ENCODE measurements at places on chromosomes 12 and 14.

- DNase-seq = no peak
These were observed 2.9 kb downstream of the ABHD12B start for GRCh38 chr14:50874757-50875156.

DNA sequence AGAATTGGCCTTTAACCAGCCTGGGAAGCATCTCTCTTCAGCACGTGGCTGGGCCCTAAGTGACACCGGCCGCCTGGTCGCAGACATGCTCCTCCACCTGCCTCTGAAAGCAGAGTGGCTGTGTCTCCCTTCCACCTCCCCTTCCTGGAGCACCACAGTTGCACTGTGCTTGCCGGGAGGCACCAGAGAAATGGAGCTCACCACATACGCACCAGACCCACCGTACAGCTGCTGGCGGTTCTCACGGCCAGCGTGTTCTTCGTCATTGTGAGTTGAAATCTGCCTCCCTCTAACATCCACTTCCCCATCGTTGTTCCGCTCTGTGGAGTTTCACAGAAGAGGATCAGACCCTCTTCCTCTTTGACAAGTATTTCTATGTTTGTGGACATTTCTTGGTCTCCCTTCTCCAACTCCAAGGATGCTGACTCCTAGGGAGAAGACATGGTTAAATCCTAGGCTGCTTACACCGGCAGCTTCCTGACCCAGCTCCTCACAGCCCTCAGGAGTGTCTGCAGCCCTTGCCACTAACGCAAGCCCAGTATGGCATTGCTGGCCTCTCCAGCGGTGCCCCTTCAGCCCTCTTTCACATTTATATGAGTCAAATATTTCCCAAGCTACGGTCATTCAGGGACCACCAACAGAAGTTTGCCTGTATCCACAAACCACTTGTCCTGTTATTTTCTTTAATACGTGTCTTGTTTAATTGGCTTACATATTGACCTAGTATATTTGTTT is 11.5 kb upstream of the KRT5 start:
- DNase-seq = no peak

DNA sequence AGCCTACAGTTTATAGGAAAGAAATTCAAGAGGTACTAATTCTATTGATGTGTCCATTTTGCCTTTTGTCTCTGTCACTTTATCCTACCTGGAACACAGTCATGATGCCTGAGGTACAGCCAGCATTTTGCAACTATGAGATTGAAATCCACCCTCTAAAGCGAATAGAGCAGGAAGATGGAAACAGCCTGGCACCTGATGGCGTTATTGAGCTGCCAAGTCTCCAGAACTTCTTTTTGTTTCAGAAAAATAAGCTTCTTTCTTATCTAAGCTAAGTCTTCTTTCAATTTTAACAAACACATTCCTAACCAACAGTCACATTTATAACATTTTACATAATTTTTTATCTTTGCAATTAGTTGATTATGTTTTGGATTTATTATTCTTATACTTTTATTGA is 182.1 kb downstream of the PAWR start:
- no peak for DNase-seq

- DNase-seq = no peak
These were observed 2.8 kb downstream of the PSMB11 start for GRCh38 chr14:23044840-23045239.

DNA sequence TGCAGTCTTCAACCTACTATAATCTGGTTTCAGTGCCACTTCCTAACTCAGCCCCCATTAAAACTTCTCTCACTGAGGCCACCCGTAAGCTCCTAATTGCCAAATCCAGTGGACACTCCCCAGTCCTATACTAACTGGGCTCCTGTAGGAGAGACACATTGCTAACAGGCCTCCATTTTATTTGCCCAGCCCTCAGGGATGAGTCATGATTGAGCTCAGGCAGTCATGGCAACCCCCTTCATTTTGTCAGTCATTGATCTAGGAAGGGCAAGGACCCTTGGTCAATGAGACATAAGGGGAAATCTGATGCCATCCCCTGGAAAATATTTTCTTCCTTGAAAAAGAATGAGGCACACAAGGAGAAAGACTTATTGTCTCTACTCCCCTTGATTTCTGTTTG is 70.1 kb upstream of the HIF1A start:
- no peak for DNase-seq

Data from activated T-helper 9 cell treated with anti-CD3 and anti-CD28 coated beads, Interleukin-2, amount 50 U/mL, for 16 hours (primary cell).